ENCODE measurements at places on chromosomes 4 and X. TPM values are rescaled to one million over a fixed set of nuclear protein-coding genes. Genes with fewer than 3 reads are reported as not detected.

The GPR78 gene
- total RNA-seq: not detected

The VSIG4 gene
- not detected for total RNA-seq

The GABRG1 gene
- total RNA-seq: not detected

The SGMS2 gene
- 114 TPM for total RNA-seq

The FAT1 gene
- 386 TPM for total RNA-seq

The ARMCX5 gene
- 19.9 TPM for total RNA-seq

The UGDH gene
- 323 TPM for total RNA-seq

The SMIM31 gene
- not detected for total RNA-seq

The CLDN34 gene
- total RNA-seq: not detected

The SLC9B1 gene
- 1.7 TPM for total RNA-seq

The MAGED1 gene
- 210 TPM for total RNA-seq

The LDOC1 gene
- 6.8 TPM for total RNA-seq

The NAA11 gene
- total RNA-seq: not detected

The OFD1 gene
- 14.5 TPM for total RNA-seq

The HTR2C gene
- not detected for total RNA-seq

The AR gene
- 16.0 TPM for total RNA-seq

The SSX4B gene
- not detected for total RNA-seq

The SAGE1 gene
- not detected for total RNA-seq

The EFHC2 gene
- total RNA-seq: 0.29 TPM

The TMEM255A gene
- under 0.01 TPM for total RNA-seq

The CXCL3 gene
- 10.6 TPM for total RNA-seq

The TMPRSS11B gene
- not detected for total RNA-seq

The CLTRN gene
- 0.29 TPM for total RNA-seq

The P2RY4 gene
- total RNA-seq: 0.44 TPM

The DMRTC1 gene
- total RNA-seq: not detected

The MAGEB1 gene
- total RNA-seq: not detected

The C4orf51 gene
- total RNA-seq: not detected

The VCX2 gene
- not detected for total RNA-seq

The CXCL11 gene
- total RNA-seq: 0.15 TPM

The EXOC1L gene
- not detected for total RNA-seq

The PNMA6A gene
- total RNA-seq: 8.1 TPM

The CNKSR2 gene
- 0.66 TPM for total RNA-seq

The RELL1 gene
- 58.9 TPM for total RNA-seq

The LANCL3 gene
- total RNA-seq: under 0.01 TPM

The TMPRSS11D gene
- under 0.01 TPM for total RNA-seq

The GPR119 gene
- total RNA-seq: not detected

The RAB40A gene
- total RNA-seq: under 0.01 TPM
